ENCODE measurements at places on chromosomes 2 and 18. TPM values are rescaled to one million over a fixed set of nuclear protein-coding genes. Genes with fewer than 3 reads are reported as not detected.

The TACR1 gene
- 0.05 TPM for polyA plus RNA-seq

The CBLN2 gene
- not detected for polyA plus RNA-seq

The HOXD10 gene
- polyA plus RNA-seq: 10.9 TPM

The NEU4 gene
- not detected for polyA plus RNA-seq

The PSMA8 gene
- not detected for polyA plus RNA-seq

The RFX8 gene
- polyA plus RNA-seq: 5.9 TPM

GRCh38 chr2:43161650-43162510, 64.5 kb downstream of the ZFP36L2 start:
- no peaks in the 10 kb centered on the region for H3K36me3 ChIP-seq
- peaks cover 26% of the 10 kb centered on the region for H3K4me1 ChIP-seq

GRCh38 chr2:52097071-52097470, 1065.1 kb upstream of the NRXN1 start:
- H3K27me3 ChIP-seq: no peaks in the 10 kb centered on the region
- H3K4me3 ChIP-seq: no peak overlapping the region
- H3K27ac ChIP-seq: no peak overlapping the region
- H3K4me1 ChIP-seq: no peaks in the 10 kb centered on the region

- no peaks in the 10 kb centered on the region for H3K4me1 ChIP-seq
- no peak overlapping the region for H3K4me3 ChIP-seq
Measured at GRCh38 chr18:64100116-64100922, 48.6 kb downstream of the LINC00305 start.

DNA sequence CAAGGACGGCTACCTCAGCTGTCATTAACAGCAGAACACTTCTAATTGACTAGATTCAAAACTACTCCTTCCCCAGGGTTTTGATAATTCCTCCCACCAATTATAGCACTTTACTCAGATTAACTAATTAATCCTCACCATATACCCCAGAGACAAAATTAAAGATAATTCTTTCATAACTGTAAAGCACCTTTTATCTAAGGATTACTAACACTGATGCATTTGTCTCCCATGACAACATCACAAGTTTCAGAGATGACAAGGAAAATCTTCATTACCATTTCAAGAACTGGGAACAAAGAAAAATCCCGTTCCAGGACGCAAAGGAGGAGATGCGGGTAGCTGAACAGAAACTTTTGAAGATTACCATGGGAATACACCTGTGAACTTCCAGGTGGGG, 129.4 kb upstream of the ITGA6 start:
- no peaks in the 10 kb centered on the region for H3K36me3 ChIP-seq
- 0 out of 2 replicates have a peak, but pooled peaks cover 7% of the 10 kb centered on the region for H3K27me3 ChIP-seq
- no peak overlapping the region for H3K27ac ChIP-seq

- H3K4me1 ChIP-seq: no peaks in the 10 kb centered on the region
- H3K4me3 ChIP-seq: no peak overlapping the region
- no peak for DNase-seq
- 0 out of 2 replicates have a peak, but pooled peaks cover 1% of the 10 kb centered on the region for H3K27me3 ChIP-seq
Measured at GRCh38 chr2:858646-859045, 92.0 kb upstream of the SNTG2 start.

DNA sequence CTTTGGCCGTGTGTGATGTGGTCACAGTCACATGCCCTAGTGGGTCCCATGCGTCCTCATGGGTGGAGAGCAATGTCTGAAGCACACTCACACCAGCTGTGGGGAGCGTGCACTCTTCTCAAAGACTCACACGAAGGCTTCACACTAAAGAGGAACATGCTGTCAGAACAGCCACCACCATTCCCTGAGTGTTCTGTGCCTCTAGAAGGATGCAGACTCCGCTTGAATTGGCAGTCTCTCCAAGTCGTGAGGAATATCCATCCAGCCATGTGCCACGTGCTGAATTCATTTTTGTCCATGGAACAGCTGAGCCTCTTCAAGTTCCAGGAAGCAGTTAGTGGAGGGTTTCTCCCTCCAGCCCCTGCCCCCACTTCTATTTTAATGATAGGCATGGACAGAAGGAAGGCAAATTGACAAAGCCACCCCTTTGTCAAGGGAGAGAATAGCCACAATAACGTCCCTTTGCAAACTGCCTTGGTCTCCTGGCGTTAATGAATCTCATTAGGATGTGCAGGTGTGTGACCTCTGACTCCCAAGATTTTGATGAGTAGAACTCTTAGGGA, 464.3 kb upstream of the ID2 start:
- peak; percentile 23 for DNase-seq
- no peaks in the 10 kb centered on the region for H3K27me3 ChIP-seq
- H3K4me3 ChIP-seq: no peak overlapping the region
- no peak overlapping the region for H3K27ac ChIP-seq

DNA sequence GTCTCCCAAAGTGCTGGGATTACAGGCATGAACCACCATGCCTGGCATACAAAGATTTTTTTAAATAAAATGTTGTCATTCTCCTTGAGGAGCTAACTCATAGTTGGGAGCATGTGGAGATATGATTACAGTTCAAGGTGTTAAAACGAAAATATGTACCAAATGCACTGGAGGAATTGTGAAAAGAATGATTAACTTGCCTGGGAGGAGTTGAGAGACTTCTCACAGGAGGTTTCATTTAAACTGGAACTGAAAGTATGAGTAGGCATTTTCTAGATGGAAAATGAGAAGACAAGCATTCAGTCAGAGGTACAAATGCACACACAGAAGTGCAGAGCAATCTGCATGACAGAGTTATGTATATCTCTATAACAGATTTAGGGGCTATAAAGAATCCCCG, 126.6 kb upstream of the PDE1A start:
- H3K27ac ChIP-seq: no peak overlapping the region
- no peaks in the 10 kb centered on the region for H3K27me3 ChIP-seq
- H3K4me3 ChIP-seq: no peak overlapping the region
- no peaks in the 10 kb centered on the region for H3K36me3 ChIP-seq
- no peak for DNase-seq
- H3K4me1 ChIP-seq: peaks cover 6% of the 10 kb centered on the region

DNA sequence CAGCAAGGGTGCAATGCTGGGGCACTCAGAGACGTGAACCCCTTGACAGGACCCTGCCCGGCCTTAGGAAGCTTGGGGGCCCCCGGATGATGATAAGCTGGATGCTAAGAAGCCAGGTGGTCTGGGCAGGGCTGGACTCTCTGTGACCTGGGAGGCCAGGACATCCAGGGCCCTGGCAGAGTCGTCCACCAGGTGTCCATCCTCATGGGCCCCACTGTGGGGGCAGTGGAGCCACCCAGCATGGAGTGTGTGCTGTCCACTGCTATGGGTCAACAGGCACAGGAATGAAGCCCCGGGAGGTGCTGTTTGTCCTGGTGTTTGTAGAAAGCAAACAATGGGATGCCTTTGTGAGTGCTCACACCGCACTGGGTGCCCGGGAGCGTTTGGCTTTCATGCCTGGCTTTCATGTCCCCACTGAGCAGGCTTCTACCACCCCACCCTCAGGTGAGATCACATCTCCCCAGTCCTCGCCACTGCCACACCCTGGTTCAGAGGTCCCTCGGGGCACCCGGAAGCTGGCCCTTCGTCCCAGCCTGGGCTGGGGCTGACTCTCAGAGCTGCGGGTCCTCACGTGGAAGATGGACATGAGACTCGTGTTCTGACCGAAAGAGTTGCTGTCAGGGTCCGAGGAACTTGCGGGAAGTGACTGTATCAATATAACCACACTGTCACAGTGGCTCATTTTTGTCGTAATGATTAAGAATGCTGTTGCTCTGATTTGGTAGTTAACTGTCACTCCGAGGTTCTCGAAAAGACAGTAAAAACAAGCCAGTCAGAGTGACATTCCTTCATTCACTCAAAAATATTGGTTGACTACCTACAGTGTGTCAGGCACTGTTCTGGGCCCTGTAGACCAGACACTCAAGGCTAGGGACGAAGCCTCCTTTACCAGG, 53.3 kb downstream of the INHBB start:
- no peaks in the 10 kb centered on the region for H3K36me3 ChIP-seq
- no peak for DNase-seq
- no peak overlapping the region for H3K4me3 ChIP-seq
- H3K4me1 ChIP-seq: peaks cover 8% of the 10 kb centered on the region
- no peak overlapping the region for H3K27ac ChIP-seq

- no peak for DNase-seq
- no peak overlapping the region for H3K4me3 ChIP-seq
- H3K36me3 ChIP-seq: no peaks in the 10 kb centered on the region
- peaks cover 11% of the 10 kb centered on the region for H3K4me1 ChIP-seq
- no peak overlapping the region for H3K27ac ChIP-seq
- no peaks in the 10 kb centered on the region for H3K27me3 ChIP-seq
Measured at GRCh38 chr2:195652911-195653310, 4.1 kb upstream of the SLC39A10 start.

GRCh38 chr2:169819106-169819505, 5.6 kb downstream of the METTL5 start:
- H3K27me3 ChIP-seq: no peaks in the 10 kb centered on the region
- peaks cover 24% of the 10 kb centered on the region for H3K36me3 ChIP-seq
- H3K4me1 ChIP-seq: peaks cover 48% of the 10 kb centered on the region
- no peak overlapping the region for H3K4me3 ChIP-seq
- peak; percentile 39 for DNase-seq
- peak overlapping the region; percentile 41 for H3K27ac ChIP-seq

DNA sequence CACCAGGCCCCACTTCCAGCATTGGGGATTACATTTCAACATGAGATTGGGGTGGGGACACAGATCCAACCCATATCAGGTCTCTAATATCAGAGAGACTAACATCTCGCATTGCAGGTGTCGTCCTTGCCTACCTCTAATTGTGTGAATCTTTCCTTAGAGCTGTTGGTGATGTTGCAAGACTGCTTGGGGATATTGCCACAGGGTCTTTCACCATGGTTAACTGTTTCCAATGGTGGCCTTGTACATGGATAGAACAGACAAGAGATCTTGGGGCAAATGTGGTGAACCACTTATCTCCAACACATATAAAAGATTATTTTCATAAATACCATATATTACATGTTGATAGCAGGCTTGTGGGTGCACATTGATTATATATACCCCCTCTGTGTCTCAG, 270.3 kb upstream of the LINC00305 start:
- no peaks in the 10 kb centered on the region for H3K27me3 ChIP-seq
- no peak for DNase-seq

DNA sequence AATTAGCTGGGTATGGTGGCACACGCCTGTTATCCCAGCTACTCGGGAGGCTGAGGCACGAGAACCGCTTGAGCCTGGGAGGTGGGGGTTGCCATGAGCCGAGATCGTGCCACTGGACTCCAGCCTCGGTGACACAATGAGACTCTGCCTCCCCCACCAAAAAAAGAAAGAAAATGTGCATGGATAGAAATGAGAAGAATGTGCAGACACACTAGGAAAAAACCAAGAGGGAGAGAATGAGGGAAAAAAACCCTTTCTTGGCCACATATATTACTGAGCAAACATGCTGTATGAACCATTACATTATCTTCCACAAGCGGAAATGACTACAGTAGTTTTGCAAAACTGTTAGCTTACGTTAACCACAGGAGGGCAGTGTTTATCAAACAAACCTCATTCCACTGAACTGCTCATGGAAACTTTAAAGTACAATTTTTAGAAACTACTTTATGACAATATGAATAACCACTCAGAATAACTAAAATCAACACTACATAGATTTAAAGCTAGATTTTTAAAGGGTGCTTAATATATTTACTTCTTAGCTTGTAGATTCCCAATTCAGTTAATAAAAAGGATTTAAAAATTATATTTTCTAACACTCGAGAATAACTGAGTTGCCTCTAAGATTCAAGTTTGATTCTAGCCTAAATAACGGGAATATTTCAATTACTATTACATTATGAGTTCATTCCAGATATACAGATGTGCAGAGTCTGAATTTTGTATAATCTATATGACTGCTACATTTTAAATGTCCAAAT, 26.4 kb downstream of the ASXL2 start:
- H3K27ac ChIP-seq: peak overlapping the region; percentile 69
- peaks cover 13% of the 10 kb centered on the region for H3K4me1 ChIP-seq
- DNase-seq: peak; percentile 92
- H3K36me3 ChIP-seq: no peaks in the 10 kb centered on the region
- H3K27me3 ChIP-seq: no peaks in the 10 kb centered on the region

DNA sequence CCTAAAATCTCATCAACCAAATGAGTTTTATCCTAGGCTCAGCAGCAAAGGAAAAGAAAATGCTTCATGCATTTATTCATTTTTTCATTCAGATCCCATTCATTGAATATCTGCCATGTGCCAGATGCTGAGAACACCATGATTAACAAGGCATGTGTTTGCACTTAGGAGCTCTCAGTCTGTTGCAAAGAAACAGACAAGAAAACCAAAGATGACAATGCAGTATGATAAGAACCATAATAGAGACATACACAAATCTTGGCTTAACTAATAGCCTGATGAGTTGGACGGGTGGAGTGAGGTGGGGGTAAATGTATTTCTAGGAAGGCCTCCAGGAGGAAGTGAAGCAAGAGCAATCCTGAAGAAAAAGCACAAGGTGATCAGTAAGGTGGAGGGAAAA, 177.8 kb upstream of the SCN7A start:
- H3K4me3 ChIP-seq: no peak overlapping the region
- no peak overlapping the region for H3K27ac ChIP-seq
- DNase-seq: no peak
- no peaks in the 10 kb centered on the region for H3K4me1 ChIP-seq
- no peaks in the 10 kb centered on the region for H3K36me3 ChIP-seq

- H3K27me3 ChIP-seq: no peaks in the 10 kb centered on the region
- H3K4me3 ChIP-seq: no peak overlapping the region
- H3K27ac ChIP-seq: no peak overlapping the region
- H3K36me3 ChIP-seq: no peaks in the 10 kb centered on the region
Measured at GRCh38 chr2:6968319-6969100, 51.3 kb downstream of the RNF144A start.

DNA sequence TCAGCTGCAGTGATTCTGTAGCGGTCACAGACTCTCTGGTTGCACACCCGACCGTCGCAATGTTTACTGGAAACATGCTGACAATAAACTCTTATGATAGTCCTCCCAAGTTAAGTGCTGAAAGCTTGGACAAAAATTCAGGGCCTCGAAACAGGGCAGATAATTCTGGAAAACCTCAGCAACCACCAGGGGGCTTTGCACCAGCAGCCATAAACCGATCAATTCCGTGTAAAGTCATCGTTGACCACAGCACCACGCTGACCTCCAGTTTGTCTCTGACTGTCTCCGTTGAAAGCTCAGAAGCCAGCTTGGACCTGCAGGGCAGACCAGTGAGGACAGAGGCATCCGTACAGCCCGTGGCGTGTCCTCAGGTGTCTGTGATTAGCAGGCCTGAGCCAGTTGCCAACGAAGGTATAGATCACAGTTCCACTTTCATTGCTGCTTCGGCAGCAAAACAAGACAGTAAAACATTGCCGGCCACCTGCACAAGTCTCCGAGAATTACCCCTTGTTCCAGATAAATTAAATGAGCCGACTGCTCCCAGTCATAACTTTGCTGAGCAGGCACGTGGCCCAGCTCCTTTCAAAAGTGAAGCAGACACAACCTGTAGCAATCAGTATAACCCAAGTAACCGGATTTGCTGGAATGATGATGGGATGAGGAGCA, 166.1 kb downstream of the ASXL3 start:
- no peak overlapping the region for H3K4me3 ChIP-seq
- H3K36me3 ChIP-seq: no peaks in the 10 kb centered on the region
- no peaks in the 10 kb centered on the region for H3K4me1 ChIP-seq
- H3K27ac ChIP-seq: no peak overlapping the region
- no peak for DNase-seq
